ENCODE measurements at places on chromosomes 5 and 9.

GRCh38 chr9:95118596-95118995 is 198.9 kb downstream of the FANCC start:
- no peak for DNase-seq

DNA sequence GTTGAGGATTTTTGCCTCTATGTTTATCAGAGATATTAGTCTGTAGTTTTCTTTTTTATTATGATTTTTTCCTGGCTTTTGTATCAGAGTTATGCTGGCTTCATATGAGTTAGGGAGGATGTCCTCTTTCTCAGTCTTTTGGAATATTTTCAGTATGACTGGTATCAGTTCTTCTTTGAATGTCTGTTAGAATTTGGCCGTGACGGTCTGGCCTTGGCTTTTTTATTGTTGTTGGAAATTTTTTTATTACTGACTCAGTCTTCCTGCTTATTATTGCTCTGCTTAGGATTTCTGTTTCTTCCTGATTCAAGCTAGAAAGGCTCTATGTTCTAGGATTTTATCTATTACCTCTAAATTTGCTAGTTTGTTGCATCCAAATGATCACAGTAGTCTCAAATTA is 421.9 kb downstream of the CDH10 start:
- DNase-seq: no peak

DNA sequence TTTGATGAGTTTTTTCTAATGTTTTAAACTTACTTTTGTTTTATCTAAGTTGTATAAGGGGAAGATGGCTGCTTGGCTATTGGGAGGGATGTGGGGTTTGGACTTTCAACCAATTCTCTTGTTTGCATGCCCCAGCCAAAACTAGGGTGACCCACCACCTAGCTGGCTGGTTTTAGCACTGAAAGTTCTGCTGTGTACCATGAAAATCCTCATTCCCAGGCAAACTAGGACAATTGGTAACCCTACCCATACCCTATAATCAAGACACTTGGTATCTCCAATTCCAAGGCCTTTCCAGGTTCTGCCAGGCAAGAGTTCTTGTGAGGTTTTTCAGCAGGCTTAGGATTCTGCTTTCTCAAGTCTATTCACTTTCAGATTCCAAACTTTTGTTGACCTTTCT is 13.1 kb downstream of the RAB3C start:
- DNase-seq: no peak

DNA sequence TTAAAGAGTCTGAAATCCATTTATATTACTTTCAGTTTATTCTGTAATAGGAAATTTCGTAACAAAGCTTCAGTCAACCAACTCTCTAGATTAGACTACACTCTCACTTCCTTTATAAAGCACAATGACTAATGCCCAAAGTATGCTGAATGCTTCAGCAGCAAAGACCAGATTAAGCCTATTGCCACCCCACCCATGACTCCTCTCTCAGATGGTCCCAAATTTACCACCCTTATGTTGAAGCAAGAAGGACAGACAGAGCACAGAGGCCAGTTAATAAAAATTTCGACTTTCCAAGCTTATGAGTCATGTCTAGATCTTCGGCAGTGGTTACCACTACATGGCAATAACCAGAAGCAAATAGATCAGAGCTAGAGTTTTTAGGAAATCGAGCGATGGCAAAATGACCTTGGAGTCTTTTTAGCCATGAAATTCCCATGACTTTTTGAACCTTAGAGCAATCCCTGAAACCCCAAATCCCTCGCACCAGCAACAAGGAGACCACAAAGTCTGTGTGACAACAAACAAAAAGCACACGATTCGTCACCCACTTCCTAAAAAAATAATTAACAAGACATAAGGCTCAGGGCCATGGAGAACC is 287.8 kb upstream of the RASA1 start:
- no peak for DNase-seq

DNA sequence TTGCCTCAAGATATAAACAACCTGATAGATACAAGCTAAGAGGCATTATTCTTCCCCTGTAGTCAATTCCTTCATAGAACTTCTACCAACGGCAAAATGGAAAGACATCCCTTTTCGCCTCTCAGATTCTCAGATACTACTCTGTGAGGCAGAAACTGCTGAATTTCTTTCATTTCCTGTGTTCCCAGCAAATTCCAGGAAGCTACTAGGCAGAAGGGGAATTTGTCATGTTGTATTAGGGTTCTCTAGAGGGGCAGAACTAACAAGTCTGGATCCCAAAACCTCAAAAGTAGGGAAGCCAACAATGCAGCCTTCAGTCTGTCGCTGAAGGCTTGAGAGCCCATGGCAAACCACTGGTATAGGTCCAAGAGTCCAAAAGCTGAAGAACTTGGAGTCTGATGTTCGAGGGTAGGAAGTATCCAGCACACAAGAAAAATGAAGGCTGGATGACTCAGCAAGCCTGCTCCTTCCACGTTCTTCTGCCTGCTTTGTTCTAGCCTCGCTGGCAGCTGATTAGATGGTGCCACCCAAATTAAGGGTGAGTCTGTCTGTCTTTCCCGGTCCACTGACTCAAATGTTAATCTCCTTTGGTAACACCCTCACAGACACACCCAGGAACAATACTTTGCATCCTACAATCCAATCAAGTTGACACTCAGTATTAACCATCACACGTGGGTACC is 15.2 kb downstream of the RNF180 start:
- no peak for DNase-seq

- no peak for DNase-seq
Observed at GRCh38 chr5:132681983-132682382, 8.2 kb downstream of the IL4 start.

DNA sequence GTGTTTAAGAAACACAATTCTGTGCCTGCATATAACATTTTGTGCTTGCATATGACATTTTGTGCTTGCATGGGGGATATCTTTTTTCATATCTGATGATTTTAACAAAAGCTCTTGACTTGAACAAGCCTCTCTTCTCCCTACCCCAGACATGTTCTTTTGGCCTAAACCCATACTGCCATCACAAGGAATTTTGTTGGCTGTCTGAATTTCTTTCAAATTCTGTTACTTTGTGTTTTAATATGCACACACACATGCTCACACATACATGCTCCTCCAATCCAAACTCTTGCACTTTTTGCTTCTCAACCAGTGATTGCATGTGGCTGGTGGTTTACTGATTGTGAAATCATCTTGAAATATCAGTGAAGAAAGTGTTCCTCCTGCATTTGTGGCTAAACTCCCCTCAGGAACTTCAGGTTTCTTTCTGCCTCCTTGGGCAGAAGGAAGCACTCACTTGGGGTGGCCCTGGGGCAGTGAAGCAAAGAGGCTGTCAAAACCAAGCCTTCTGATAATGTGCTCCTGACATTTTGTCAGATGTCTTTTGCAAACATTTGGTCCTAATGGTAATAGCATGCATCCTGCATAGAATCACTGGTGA is 377.2 kb upstream of the KLF4 start:
- DNase-seq: no peak

DNA sequence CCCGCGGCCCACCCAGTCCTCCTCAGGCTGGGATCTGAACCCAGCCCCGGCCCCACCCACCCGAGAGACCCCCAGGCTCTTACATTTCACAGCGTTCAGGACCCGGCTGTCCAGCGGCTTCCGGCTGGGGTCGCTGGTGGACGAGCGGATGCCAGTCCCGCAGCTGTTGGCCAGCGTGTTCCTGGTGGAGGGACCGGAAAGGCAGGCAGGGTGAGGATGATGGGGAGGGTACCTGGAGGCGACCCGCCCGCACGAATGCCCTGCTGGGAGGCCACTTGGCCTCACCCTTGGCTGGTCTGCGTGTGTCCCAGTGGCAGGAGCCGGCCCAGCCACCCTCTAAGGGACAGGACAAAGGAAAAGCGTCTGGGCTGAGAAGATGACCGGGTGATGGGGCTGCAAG is 51.9 kb upstream of the UBAC1 start:
- DNase-seq: no peak

DNA sequence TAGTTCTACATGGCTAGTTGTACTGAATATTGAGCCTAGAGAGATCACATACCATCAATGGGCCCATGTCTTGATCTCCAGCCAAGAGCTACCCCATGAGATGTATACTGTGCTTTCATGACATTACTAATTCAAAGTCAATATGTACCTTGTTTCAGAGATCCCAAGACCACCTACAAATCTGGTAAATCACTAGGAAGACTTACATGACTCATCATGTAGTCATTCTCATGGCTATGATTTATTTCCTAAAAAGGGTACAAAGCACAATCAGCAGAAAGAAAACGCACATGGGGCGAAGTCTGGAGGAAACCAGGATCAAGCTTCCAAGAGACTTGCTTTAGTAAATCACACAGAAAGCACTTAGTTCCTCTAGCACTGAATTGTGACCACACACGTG is 103.0 kb downstream of the PCSK5 start:
- no peak for DNase-seq

DNA sequence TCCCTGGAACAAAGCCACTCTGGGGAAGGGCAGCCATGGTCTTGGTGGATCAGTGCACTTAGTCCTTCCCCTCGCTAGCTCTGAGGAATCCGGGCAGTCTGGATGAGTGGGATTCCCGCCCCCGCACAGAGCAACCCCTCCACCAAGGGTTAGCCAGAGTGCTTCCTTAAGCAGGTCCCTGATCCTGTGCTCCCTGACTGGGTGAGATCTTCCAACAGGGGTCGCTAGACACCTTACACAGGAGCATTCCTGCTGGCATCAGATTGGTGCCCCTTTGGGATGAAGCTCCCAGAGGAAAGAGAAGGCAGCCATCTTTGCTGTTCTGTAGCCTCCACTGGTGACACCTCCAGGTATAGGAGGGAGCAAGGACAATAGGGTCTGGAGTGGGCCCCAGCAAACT is 228.8 kb downstream of the AP3B1 start:
- no peak for DNase-seq

DNA sequence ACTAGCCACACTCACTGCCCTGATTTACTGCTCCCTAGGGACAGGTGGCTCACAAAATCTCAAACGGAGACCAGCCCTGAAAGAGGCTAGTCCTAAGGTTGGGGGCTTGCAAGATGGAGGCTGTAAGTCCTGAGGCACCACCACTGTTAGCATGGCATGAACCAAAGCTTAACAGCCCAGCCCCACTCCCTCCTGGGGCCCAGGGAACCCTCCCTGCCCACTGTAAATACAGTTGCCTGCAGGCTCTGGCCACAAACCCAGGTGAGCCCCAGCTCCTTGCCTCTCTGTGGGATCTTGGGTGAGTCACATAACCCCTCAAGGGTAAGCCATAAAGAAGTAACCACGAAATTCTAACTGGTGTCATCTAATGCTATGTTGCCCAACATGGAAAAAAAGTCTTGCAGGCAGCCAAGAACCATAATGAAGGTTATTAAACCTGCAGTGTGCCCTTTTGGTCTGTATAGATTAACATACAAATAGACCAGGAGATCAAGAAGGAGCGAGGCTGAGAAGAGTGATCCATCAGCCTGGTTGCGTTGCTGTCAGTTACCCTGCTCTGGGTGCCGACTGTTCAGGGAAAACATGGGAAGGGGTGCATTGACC is 1.7 kb upstream of the POMT1 start:
- DNase-seq: no peak

DNA sequence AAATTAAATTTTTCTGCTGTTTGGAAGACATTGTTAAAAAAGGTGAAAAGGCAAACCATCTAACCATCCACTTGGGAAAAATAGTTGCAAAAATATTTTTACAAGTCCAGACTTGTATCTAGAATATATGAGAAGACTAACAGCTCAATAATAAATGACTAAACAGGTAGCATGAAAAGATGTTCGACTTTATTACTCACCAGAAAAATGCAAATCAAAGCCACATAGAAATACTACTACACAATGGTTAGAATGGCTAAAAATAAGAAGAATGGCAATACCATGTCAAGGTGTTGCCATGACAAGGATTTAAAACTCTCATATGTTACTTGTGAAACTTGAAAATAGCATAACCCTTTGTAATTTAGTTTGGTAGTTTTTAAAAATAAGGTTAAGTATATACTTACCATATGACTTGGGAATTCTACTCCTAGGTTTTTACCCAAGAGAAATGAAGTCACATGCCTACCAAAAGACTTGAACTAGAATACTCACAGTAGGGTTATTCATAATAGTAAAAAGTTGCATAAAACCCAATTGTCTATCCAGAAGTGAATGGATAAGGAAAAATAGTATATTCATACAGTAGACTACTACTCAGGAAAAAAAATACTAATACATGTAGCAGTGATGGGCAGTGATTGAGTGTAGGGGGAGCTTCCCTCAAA is 93.8 kb downstream of the VPS13A start:
- DNase-seq: no peak

- no peak for DNase-seq
Observed at GRCh38 chr5:145898171-145898570, 25.4 kb upstream of the GRXCR2 start.

All from stimulated activated CD8-positive, alpha-beta memory T cell treated with anti-CD3 and anti-CD28 coated beads, Interleukin-4, amount 100 ng/mL, for 1 hour (primary cell).